ENCODE measurements at places on chromosomes 12 and 14. TPM values are rescaled to one million over a fixed set of nuclear protein-coding genes. Genes with fewer than 3 reads are reported as not detected.

Gene PRB2
- total RNA-seq = not detected

Gene VWF
- total RNA-seq = 0.48 TPM

Gene VRTN
- total RNA-seq = 128 TPM

Gene FAM186B
- 0.21 TPM for total RNA-seq

Gene PIWIL1
- total RNA-seq = not detected

Gene PIGH
- total RNA-seq = 7.8 TPM

Gene CRIP1
- 9.0 TPM for total RNA-seq

DNA sequence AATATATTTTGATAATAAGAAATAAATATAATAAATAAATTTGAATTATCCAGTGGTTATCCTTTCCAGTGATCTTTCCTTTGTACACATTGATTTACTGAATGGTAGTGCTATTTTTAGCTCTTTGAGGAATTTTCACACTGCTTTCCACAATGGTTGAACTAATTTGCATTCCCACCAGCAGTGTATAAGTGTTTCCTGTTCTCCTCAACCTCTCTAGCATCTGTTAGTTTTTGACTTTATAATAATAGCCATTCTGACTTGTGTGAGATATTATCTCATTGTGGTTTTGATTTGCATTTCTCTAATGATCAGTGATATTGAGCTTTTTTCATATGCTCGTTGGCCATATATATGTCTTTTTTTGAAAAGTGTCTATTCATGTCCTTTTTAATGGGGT is 333.7 kb downstream of the RAD51B start:
- H3K27me3 ChIP-seq = no peaks in the 10 kb centered on the region
- H3K36me3 ChIP-seq = peaks cover 39% of the 10 kb centered on the region
- peaks cover 18% of the 10 kb centered on the region for H3K4me1 ChIP-seq
- no peak overlapping the region for H3K27ac ChIP-seq
- no peak for DNase-seq

DNA sequence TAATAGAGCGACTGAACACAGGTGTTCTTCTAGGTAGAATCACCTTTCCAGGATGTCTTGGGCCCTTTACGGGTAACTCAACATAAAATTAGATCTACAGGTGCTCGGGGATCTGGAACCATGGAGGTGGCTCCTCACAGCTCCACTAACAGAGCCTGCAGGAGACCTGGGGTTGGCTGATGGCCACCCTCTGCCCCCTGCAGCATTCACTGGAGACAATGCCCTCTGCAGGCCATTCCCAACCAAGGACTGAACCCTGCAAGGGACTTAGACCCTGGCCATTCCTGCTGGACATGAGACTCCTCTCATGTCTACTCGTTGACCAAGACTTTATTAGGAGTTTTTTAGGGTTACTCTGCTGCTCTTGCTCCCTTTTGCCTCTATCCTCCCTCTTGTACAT is 58.5 kb upstream of the PPP4R3A start:
- no peak overlapping the region for H3K27ac ChIP-seq
- H3K4me1 ChIP-seq = no peaks in the 10 kb centered on the region
- DNase-seq = no peak
- no peak overlapping the region for H3K4me3 ChIP-seq
- no peaks in the 10 kb centered on the region for H3K36me3 ChIP-seq

DNA sequence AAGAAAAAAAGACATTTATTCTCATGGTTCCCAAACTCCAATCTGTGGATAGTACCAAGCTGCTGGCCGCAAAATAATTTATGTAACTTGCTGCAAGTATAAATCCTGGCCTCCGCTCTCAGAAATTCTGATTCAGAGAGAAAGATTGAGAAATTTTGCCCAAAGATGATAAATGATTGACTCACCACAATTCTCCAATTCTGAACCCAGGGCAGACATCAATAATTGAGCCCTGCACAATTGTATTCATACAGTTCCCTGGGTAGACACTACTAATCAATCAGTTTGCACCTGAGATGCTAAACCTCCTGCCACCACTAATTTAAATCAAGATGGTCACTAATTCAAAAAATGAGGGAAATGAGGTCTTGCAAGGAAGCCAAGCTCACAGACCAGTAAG is 38.2 kb downstream of the TRPV4 start:
- no peaks in the 10 kb centered on the region for H3K36me3 ChIP-seq
- no peak overlapping the region for H3K4me3 ChIP-seq
- no peak for DNase-seq
- H3K27ac ChIP-seq = no peak overlapping the region
- H3K4me1 ChIP-seq = peaks cover 3% of the 10 kb centered on the region

DNA sequence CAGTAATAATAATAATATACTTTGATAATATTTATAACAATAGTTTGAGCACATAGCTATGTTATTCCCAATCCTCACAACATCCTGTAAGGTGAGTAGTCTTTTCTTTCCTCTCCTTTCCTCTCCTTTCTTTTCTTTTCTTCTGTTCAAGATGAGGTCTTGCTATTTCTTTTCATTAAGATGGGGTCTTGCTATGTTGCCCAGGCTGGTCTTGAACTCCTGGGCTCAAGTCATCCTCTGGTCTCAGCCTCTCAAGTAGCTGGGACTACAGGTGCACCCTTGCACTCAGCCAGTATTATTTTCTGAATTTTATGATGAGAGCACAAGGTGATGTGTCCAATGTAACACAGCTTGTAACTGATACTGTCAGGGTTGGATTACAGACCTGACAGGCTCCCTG is 134.6 kb downstream of the OTOGL start:
- H3K4me3 ChIP-seq = no peak overlapping the region
- DNase-seq = no peak

DNA sequence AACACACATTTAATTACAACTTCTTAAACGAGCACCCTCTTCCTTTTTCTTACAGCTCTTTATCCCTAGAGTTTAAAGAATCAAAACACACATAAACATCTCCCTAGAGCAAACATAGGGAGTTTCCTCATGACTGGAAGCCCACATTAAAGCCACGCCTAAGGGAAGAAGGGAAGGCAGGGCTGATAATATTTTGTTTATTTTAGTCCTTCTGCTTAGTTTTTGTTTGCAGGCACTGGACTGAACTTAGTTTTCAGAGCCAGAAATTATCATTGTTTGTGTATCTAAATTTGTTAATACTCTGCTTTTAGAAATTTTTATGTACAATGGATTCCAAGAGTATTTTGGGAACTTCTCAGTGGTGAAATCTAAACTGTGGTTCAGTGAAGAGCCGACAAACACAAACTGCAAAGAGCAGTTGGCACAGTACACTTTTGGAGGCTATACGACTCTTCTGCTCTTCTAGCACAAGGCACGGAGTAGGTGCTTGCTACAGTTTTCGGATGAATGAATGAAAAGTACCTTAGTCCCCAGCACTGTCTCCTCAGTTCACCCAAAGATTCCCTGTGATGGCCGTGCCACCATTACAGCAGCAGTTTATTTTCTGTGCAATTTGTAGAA is 17.6 kb upstream of the AMIGO2 start:
- no peak overlapping the region for H3K4me3 ChIP-seq
- H3K36me3 ChIP-seq = no peaks in the 10 kb centered on the region

GRCh38 chr14:61343991-61344405 is 22.6 kb downstream of the PRKCH start:
- no peak overlapping the region for H3K4me3 ChIP-seq
- no peaks in the 10 kb centered on the region for H3K36me3 ChIP-seq
- peaks cover 4% of the 10 kb centered on the region for H3K4me1 ChIP-seq
- no peaks in the 10 kb centered on the region for H3K27me3 ChIP-seq

- peaks cover 23% of the 10 kb centered on the region for H3K4me1 ChIP-seq
- DNase-seq = no peak
- no peak overlapping the region for H3K4me3 ChIP-seq
- no peaks in the 10 kb centered on the region for H3K27me3 ChIP-seq
- no peak overlapping the region for H3K27ac ChIP-seq
Observed at GRCh38 chr14:84750763-84751554, 779.0 kb upstream of the FLRT2 start.

GRCh38 chr12:65536876-65537681 is 258.6 kb downstream of the MSRB3 start:
- peaks cover 40% of the 10 kb centered on the region for H3K4me1 ChIP-seq
- no peak for DNase-seq
- peaks cover 24% of the 10 kb centered on the region for H3K36me3 ChIP-seq
- no peak overlapping the region for H3K4me3 ChIP-seq
- H3K27ac ChIP-seq = no peak overlapping the region
- peaks cover 3% of the 10 kb centered on the region for H3K27me3 ChIP-seq

DNA sequence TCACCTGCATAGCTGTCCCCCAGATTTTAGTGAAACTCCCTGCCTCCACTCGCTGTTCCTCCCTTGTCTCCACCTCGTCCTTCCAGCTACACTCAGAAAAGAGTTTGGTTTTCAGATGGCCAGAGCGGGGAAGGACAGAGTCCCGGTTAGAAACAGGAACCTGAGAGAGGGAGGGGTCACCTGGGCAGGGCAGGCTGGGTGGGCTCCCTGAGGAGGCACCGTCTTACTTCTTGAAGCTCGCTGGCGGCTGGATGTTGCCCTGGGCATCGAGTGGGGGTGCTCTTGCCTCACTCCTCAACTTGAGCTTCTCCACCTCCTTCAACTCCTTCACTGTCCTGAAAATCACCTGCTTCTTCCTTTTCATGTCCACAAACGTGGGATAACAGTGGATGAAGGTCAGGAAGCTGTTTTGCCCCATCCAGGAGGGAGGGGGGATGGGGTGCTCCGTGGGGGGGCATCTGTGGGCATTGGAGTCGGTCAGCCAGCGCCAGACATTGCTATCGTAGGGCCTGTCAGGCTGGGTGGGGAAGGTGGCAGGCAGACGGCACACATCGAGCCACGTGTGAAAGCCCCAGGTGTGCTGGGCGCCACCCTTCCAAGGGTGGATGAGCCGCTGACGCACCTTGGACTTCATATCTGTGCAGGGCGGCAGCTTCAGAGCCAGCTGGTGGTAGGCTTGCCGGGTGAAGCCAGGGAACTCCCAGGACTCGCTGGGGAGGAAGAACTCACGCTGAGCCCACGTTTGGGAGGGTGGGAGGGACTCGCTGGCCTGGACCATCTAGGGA is 2.0 kb downstream of the TEX52 start:
- peaks cover 15% of the 10 kb centered on the region for H3K36me3 ChIP-seq
- H3K27me3 ChIP-seq = no peaks in the 10 kb centered on the region
- no peak overlapping the region for H3K27ac ChIP-seq
- H3K4me3 ChIP-seq = no peak overlapping the region
- DNase-seq = no peak

DNA sequence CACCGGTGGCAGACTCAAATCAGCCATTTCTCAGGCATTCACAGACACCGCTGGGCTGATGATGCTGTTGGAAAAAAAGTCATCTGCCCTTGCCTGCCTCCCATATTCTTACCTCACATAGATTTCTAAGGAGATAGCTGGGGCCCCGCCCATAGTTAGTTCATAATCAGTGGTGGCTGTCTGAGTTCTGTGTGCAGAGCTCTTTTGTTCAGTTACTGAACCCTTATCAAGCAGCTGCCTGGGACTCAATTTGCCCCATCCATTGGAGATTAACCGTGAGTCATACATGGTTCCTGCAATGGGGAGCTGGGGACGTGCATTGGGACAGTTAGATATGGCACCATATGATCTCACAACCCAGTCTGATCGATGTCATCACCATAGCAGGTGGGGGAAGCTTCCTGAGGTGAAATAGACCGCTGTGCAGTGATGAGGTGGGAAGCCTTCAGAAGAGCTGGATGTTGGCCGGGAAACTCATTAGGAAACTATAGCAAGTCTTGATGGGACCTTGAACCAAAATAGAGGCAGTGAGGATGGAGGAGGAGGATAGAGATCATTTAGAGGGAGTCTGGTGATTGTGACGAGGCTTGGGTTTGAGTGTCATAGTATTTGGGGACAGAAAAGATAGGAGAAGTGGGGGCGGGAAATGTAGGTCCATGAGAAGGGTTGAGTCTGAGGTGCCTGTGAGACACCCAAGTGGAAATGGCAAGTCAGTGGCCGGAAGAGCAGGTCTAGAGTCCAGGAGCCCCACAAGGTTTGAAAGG is 147.8 kb downstream of the GCH1 start:
- no peak for DNase-seq
- no peaks in the 10 kb centered on the region for H3K36me3 ChIP-seq

DNA sequence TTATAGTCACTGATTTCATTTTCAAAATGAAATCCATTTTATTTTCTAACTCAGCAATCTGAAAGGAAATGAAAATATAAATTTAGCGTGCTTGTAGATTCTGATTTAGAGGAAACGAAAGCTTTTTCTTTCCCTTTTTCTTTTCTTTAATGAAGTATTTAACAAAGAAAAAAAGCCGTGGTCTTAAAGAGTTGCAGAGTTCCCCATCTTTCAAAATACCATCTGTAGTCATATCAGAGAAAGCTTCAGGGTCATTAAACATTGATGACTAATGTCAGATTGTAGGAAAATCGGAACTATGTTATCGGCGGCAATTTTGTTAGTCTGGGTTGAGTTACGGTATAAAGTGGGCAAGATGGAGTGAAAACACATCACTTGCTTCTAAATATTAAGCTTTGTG is 32.3 kb downstream of the DRAM1 start:
- no peak overlapping the region for H3K27ac ChIP-seq
- peaks cover 13% of the 10 kb centered on the region for H3K4me1 ChIP-seq
- H3K36me3 ChIP-seq = no peaks in the 10 kb centered on the region
- DNase-seq = no peak
- no peaks in the 10 kb centered on the region for H3K27me3 ChIP-seq
- H3K4me3 ChIP-seq = no peak overlapping the region

DNA sequence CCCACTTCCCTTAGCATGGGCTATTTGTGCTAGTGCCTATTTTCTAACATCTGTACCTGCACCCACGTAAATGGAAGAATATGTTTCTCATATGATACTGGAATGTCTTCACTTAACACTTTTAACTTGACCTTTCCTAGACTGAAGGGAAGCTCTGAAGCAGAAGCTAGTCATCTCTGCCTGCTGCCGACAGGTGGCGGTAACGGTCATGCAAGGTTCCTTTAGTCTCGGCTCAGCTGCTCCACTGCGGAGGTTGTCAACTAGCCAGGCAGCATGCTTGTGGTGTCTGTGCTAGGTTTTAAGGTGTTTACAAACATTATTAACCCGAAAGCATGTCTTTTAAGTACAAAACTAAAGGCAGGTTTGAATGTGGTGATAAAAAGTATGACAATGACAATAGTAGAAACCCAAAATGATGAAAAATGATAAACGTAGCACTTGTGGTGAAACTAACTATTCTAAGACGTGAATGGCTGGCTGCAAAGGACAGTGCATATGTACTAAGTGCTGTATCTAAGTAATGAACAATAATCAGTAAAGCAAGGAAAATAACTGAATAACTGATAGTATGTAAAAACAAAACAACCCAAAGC is 117.2 kb downstream of the GRIN2B start:
- no peaks in the 10 kb centered on the region for H3K36me3 ChIP-seq
- no peak overlapping the region for H3K27ac ChIP-seq
- no peak overlapping the region for H3K4me3 ChIP-seq
- H3K4me1 ChIP-seq = peaks cover 9% of the 10 kb centered on the region

Measured in WTC11 (cell line).